Stimulated activated CD4-positive, alpha-beta T cell treated with anti-CD3 and anti-CD28 coated beads, Interleukin-15, amount 100 ng/mL, for 1 hour (primary cell): ENCODE measurements at places on chromosomes 7 and 10.

GRCh38 chr7:73437621-73438416, 4.2 kb downstream of the FZD9 start:
- DNase-seq = no peak

- DNase-seq = no peak
Measured at GRCh38 chr10:4100380-4100779, 315.4 kb upstream of the KLF6 start.

- DNase-seq = no peak
Measured at GRCh38 chr7:50562136-50562535, 3.1 kb downstream of the DDC start.

GRCh38 chr10:91690996-91691676, 58.3 kb upstream of the PPP1R3C start:
- no peak for DNase-seq

- no peak for DNase-seq
Measured at GRCh38 chr7:1542841-1543747, 12.6 kb downstream of the MAFK start.

- DNase-seq = no peak
Measured at GRCh38 chr10:77636967-77637531, 559 bp downstream of the KCNMA1 start.

GRCh38 chr7:14875941-14876587, 26.5 kb downstream of the DGKB start:
- DNase-seq = no peak

- no peak for DNase-seq
Measured at GRCh38 chr7:45563941-45564461, 10.2 kb upstream of the ADCY1 start.

- no peak for DNase-seq
Measured at GRCh38 chr10:29719281-29719675, 84.5 kb upstream of the SVIL start.

- no peak for DNase-seq
Measured at GRCh38 chr10:130507461-130507860, 371.3 kb downstream of the GLRX3 start.

DNA sequence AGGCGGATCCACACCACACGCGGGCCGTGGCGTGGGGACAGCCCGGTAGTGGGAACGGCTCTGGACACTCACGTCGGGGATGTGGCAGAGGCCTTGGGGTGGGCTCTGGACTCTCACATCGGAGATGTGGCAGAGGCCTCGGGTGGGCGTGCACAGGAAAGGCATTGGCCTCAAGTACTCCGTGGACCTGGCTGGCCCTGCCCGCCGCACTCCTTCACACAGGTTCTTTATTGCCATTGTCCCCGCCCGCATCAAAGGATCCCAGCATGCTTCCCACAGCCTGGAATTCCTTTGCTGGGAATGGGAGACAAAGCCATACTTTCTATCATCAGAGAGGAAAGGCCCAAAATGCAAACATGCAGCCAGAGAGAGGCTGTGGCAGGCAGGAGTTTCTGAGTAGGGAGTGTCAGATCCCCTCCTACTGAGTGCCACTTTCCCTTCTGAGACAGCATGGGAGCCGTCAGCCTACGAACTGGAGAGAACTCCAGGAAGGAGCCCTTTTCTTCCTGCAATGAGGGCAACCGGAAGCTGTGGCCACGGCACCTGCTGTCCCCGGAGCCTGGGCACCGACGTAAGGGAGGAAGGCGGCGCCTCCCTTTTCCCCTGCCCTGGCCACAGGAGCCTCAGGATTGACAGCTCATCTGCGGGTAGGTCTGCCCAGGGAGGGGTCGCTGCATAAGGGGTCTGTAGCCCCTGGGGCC, 51.5 kb downstream of the RBM17 start:
- no peak for DNase-seq

DNA sequence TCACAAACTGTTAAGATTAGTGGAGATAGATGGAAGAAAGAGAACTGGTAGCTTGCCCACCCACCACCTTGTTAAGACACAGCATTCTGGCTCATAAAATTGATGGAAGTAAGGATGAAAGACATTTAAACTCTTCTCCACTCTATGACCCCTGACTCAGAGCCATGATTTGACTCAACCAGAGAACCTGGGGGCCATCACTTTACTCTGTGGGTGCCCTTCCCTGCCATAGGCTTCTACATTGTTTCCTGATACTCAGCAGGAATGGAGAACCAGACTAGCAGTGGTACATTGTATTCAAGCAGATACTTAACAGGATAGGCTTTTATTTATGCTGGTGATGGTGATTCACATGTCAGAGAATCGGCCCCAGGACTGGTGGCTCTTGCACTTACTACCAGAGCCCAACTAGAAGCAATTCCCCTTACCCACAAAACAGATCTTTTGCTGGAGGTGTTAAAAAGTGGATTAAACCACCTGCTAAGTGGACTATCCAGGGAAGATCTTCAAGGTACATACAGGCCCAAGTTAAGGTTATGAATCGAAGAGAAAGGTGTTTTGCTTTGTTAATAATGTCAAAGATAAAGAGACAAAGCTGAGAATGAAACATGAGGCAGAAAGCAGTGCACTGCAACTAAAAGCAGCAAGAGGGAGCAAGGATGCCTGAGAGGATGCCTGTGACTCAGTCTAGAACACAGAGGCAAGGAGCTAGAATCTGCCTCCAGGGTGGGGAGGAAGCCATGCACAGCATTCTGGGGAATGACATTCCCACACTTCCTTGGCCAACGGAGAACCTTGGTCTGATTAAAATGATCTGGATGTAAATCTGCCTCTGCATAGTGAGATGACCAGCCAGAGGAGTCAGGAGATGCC, 36.0 kb upstream of the GLI3 start:
- DNase-seq = no peak

- DNase-seq = no peak
Measured at GRCh38 chr7:5408777-5409176, 14.9 kb downstream of the TNRC18 start.

GRCh38 chr7:82441669-82442478, 1.7 kb downstream of the CACNA2D1 start:
- no peak for DNase-seq

GRCh38 chr7:85710960-85711359, 524.1 kb upstream of the SEMA3D start:
- no peak for DNase-seq

DNA sequence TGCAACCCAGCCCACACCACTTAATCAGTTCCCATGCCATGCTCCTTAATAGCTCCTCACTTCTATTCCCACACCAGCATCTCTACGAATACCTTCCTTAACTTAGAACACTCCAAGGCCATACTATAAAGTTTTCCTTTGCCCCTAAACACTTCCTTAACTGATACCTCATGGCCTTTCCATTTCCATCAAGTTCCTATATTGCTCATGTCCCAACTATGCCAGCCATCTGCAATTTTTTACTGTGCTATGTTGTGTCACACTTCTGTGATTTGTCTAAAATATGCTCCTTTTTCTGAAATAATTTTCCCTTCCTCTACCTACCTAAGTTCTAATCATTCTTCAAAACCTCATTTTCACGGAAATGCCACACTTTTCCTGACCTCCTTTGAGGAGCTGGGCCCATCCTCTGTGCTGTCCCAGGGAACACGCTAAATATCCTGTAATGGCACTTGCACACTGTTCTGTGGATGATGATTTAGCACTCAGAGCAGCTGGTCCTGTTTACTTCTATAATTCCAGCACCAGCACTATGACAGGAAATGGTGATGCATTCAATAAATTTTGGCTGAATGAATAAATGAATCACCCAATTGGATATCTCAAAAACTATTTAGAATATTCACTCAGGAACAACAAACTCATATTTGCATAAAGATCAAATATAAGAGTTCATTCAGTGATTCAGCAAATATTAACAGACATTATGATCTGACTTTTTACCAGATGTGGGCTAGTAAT, 266.5 kb upstream of the HGF start:
- no peak for DNase-seq

- no peak for DNase-seq
Measured at GRCh38 chr7:152366662-152367061, 69.1 kb downstream of the KMT2C start.

DNA sequence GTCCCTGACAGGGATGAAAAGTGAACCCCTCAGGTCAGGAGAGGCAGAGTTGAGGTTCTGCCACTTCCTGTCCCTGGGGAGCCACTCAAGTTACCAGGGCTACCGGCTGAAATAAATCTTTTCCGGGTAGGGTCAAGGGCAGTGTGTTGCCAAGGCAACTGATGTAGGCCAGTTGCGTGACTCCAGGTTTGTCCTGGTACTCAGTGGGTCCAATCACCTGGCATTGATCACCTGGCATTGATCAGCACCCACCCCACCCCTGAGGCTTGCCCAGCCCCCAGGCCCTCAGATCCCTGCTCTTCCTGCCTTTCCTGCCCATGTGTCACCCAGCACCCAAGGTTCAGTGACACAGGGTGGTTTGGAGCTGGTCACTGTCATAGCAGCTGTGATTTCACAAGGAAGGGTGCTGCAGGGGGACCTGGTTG, 5.9 kb downstream of the SAP25 start:
- DNase-seq = no peak

DNA sequence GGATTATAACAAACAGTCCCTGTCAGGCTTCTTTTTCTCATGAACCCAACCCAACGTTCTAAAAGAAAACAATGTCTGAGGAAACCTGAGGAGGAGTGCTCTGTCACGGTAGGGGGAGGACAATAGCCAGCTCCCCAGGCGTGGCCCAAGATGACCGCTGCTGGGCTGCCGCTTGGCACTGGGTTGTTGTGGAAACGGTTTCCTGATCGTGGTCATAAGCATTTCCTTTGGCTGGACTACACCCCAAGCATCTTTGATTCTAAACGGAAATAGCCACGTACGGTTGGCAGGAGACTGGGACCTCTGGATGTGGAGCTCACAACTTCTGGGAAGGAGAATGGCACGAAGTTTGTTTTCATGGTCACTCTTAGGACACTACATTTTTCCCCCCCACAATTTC, 30.4 kb upstream of the DMBT1 start:
- no peak for DNase-seq

DNA sequence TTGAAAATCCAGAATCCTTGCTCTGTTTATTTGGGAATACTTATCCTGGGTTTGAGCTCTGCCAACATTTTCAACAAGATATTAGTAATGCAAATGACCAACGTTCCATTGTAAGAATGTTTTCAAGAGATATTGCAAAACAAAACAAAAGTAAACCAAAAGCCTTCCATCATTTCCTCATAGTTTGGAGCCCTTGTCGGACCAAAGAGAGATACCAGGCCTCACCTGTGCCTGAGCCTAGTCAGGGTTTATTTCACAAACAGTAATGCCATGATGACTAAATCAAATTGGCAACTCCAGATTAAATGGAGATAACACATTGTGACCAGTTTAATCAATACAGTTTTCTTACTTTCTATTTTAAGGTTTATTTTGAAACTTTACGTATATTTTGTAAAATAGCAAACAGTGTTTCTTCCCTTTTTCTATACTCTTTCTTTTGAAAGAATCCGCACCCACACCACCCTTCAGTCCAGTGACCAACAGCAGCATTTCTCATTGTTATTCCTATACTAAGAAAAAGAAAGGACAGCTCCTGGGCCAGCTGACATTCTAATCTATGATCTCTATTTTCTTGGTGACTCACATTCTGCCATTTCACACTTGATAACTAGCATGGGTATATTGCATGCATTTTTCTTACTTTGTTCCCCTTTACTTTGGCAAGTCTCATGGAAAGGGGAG, 168.5 kb upstream of the MEOX2 start:
- no peak for DNase-seq

DNA sequence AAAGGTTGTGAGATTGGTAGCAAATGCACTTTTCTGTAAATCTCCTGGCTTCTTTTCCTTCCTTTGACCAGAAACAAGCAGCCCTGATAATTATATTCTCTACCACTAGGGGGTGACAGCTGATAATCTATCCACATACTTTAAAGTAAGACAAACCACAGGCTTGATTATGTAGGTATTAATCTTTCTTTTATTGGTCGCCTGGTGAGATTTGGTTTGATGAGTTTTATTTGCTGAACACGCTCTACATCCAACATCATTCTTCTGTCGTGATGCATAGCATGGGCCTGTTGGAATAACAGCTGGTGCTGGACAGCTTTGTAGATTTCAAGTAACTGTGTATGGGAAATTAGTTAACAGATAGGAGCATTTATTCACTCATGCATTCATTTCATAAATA, 63.5 kb downstream of the ZNF365 start:
- DNase-seq = no peak

- DNase-seq = no peak
Measured at GRCh38 chr7:137360087-137360679, 16.6 kb upstream of the PTN start.

DNA sequence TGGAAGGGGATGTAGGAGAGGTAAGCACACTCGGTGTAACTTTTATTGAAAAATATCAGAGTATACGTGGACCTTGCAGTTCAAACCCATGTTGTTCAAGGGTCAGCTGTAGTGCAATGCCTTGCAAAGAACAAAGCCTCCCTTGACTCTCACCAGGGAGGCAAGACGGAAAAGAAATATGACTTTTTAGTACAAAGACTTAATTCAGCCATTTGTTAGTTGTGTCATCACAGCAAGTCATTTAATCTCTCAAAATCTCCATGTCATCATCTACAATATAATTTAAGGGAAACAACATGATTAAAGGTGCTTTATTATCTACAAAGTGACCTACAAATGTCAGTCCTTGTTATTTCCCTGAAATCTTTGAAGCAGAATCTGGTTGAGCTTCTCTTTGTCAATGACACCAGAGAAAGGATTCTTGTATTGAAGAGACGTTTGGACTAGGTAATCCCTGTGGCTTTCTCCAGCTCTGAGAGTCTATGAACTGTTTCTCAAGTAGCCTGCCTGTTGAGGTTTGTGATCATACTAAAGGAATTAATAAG, 502.8 kb downstream of the REEP3 start:
- DNase-seq = no peak

GRCh38 chr7:2209146-2209960, 23.4 kb downstream of the MAD1L1 start:
- DNase-seq = no peak

GRCh38 chr10:94230134-94230785, 132.5 kb downstream of the NOC3L start:
- DNase-seq = no peak
